ENCODE measurements at places on chromosomes 5 and 9.

DNA sequence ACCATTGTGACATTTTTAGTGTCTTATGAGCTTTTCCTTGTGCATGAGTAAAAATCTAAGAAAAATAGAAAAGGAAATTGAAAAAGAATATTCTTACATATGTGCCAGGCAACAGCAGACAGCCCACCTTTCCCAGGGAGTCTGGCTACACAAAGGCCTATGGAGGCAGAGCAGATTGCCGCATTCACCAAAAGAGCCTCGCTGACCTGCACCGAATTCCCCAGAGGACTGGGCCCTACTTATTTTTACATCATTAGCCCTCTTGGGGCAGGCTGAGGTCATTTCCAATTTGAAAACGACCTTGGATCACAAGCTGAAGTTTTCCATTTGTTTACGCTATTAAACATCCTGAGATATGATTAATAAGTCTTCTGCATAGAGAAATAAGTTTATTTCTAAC, 66.2 kb upstream of the WDR41 start:
- DNase-seq = no peak

DNA sequence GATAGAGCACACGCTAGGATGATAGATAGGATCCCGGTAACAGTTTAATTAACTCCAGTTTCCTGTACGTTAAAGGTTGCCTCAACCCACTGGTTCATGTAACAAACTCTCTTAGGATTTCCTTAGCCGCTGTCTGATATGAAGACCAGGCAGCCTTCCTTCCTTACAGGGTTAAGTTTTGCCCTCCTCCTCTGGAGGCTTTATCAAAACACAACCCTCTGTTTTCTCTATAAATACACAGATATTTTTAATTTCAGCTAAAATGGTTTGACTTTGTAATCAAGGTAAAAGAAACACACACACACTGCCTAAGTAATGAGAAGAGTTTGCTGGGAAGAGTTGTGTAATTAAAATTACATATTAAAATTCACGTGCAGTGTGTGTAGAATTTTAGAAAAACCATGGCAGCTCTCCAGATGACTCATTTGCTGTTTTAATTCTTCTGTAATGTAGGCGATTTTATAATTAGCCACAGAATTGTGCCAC, 369.8 kb downstream of the CSNK1G3 start:
- DNase-seq = no peak

- peak; percentile 33 for DNase-seq
These were observed at the start of gene CMBL for GRCh38 chr5:10307206-10308148. Gene CMBL, minus strand, starts transcription at chr5:10307902. Its CDS starts 17,140 bp downstream, at chr5:10290762.

DNA sequence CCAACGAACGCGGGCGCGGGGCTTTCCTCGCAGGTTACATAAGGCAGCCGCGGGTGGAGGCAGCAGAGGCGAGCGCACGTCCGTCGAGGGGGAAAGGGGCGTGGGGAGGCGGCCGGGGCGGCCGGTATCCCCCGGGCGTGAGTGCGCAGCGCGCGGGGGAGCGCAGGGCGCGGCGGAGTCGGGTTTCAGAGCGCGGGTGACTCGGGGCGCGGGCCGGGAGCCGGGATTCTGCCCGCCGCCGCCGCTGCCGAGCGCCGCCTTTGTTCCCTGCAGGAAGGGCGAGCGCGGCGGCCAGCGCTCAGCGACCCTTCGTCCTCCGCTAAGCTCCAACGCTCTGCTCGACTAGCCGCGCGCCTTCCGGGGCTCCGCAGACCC, at the start of gene COL15A1:
Gene COL15A1, plus strand, starts transcription at position 226 of the 375 bp plus-strand sequence. CDS start 155 bp downstream, outside the sequence.
- DNase-seq = no peak

All from stimulated activated CD4-positive, alpha-beta T cell treated with anti-CD3 and anti-CD28 coated beads, Interleukin-4, amount 100 ng/mL, for 1 hour (primary cell).